NCI-H748 treated with DMSO at 0.1 percent for 48 hours (cell line): ENCODE measurements at places on chromosomes 16 and 17.

- no peak for DNase-seq
Observed at GRCh38 chr16:76656994-76657393, 379.8 kb downstream of the CNTNAP4 start.

- no peak for DNase-seq
Observed at GRCh38 chr16:69794486-69794885, 32.4 kb downstream of the WWP2 start.

GRCh38 chr17:74529243-74529642 lies 2.0 kb downstream of the CD300LB start:
- no peak for DNase-seq

DNA sequence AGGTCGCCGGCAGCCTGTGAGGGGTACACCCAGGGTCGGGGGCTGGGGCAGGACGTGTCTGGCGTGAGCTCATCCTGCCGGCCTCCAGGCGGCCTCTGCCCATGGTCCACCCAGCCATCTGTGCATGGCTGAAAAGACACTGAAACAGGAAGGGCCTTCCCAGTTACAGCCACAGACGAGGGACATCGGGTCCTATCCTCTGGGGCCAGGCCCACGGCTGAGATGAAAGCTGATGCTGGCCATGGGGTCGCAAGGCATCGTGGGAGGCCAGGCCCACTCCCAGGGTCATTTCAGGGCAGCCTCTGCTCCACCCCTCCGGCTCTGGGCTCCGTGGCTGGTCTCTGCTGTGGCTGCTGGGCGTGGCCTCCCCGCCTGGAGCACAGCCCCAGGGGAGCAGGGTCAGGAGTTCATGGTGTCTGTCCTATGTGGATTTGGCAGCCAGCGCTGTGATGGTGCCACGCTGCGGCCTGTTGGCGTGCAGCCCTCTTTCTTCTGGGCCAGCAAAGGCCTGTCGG lies 16.6 kb upstream of the ATP6V0C start:
- DNase-seq = no peak

DNA sequence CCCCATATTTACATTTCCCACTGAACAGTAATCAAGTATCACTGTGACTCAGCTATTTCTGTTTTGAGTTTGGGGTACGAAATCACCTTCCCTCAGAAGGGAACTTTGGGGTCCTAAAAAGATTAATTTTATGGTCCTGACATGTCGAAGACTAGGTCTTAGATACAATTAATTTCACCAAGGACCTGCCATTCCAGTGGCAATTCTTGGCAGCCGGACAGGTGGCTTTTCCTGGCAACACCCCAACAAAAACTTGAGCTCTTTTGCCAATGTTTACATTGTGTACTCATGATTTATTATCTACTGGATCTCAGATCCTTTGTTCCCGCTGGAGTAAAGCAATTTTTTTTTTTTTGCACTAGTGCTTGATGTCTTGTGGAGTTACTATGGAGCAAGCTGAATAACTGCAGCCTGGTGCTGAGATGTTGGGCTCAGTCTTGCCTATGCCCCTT lies 14.4 kb downstream of the SLFN5 start:
- peak; percentile 61 for DNase-seq

DNA sequence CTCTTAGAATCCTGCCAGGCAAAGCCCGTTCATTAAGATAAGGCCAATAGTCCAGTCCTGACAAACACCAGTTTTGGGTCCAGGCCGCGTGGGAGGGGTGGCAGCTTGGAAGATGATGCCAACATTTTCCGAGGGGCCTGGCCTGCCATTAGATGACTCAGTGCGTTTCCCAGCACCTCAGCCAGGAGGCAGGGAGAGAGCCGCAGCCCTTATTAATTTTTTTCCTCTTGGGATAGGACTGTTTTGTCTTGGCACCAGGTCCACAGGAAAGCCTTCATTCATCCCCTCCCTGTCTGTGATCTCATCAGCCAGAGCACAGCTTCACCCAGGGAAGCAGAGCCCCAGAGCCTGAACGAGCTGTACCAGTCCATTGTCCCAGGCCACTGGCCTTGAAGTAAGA lies 4.7 kb upstream of the NDEL1 start:
- no peak for DNase-seq

DNA sequence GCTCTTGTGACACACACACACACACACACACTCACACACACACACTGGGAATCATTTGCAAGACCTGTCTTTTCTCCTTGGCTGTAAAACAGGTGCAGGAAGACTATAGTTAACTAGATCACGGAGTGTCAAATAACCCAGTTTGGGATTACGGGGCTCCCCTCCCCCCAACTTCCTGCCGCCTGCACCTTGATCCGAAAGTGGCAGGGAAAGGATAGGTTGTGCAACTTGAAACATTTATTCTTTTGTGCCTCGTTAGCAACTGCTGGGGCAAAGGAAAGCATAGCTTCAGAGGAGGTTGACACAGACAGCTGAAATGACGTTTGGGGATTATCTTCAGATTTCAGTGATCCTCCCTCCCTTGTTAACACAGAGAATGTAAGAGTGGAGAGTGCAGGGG lies 149.5 kb downstream of the NTN1 start:
- no peak for DNase-seq

- DNase-seq = peak; percentile 9
Observed at GRCh38 chr16:4111748-4112696, 4.2 kb downstream of the ADCY9 start.

GRCh38 chr16:11611871-11612664 lies 25.3 kb upstream of the LITAF start:
- DNase-seq = no peak

DNA sequence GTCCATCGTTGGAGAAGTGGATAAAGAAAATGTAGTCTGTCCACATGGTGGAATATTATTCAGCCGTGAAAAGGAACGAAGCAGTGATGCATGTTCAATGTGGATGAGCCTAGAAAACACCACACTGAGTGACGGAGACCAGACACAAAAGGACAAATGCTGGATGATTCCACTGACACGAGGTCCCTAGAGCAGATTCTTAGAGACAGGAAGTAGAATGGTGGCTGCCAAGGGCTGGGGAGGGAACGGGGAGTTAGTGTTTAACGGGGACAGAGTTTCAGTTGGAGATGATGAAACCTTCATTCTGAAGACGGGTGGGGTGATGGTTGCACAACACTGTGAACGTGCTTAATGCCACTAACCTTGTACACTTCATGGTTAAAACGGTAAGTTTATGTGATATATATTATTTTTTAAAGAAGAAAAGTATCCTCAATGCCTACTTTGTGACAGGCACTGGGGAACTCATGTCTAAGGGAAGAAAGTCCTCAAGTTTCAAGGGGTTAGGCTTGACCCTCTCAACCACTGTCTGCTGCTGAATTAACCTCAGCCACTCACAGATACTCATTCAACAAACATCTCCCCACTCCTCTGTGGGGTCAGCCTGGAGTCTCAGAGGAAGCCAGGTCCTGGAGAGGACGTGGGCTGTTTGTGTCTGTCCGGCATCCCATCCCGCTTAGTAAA lies 17.6 kb downstream of the C16orf74 start:
- DNase-seq = no peak

GRCh38 chr16:74666010-74666421 lies 661 bp downstream of the RFWD3 start:
- no peak for DNase-seq

DNA sequence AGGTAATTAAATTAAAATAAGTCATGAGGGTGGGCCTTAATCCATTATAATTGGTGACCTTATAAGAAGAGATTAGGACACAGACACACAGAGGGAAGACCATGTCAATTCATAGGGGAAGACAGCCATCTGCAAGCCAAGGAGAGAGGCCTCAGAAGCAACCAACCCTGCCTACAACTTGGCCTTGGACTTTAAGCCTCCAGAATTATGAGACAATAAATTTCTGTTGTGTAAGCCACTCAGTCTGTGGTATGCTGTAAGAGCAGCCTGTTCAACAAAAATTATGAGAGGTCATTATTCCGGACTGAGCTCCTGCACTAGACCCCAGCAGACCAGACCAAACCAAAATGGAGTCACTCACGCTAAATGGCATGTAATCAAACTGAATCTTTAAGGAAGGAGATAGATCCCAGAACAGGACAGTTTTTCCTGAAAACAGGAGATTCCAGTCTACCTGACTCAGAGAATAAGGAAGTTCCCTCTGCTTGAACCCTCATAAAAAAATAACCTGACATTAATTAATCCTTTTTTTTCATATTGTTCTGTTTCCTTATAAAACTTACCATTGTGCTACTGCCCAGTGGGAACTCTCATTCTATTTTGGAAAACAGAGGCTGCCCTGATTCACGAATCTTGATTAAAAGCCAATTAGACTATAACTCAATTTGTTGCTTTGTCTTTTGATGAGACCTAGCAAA lies 74.3 kb downstream of the DNAH3 start:
- no peak for DNase-seq

- no peak for DNase-seq
Observed at GRCh38 chr17:78345791-78346494, 13.9 kb downstream of the SOCS3 start.

- no peak for DNase-seq
Observed at GRCh38 chr16:81956213-81956948, 54.9 kb downstream of the SDR42E1 start.

- DNase-seq = peak; percentile 21
Observed at GRCh38 chr17:49223517-49224197, 6.9 kb downstream of the PHOSPHO1 start.
